ENCODE measurements at places on chromosomes 5 and 9.

GRCh38 chr9:7782400-7783120, 17.0 kb downstream of the DMAC1 start:
- no peak for DNase-seq

GRCh38 chr5:115543365-115544042, 1.1 kb downstream of the FEM1C start:
- no peak for DNase-seq

- no peak for DNase-seq
Observed at GRCh38 chr9:20023210-20023905, 234.5 kb upstream of the SLC24A2 start.

DNA sequence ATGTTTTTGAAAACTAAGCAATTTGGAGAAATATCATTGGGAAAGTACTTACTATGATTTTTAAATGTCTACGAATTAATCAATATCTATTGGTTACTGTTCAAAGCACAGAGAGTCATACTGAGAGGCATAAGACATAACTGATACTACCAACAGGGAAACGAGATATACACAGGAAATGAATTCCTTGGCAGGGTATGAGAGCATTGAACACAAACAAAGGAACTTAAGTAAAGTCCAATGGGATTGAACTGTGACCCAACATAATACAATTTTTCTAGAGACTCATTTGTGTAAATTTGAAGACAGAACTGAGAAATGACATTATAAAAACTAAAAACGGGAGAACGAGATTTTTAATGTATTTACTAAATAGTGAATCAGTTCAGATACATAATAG, 1.3 kb upstream of the ITGA1 start:
- DNase-seq = no peak

DNA sequence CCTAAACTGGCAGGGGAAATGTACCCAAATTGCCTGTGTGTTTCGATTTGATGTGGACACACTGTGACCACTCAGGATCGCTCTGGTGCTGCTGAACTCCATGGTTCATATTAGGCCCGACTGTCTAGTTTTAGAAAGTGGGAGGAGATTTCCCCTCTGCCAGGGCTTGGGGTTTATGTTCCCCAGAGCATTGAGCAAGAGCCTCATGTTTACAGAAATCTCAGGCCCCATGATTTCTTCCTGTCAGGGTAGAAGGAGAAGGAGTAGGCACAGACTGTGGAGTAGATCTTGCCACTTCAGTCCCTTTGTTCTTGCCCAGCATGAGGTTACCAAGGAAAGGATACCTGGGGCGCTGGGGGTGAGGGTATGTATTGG, 40.8 kb upstream of the GLRX start:
- no peak for DNase-seq

- no peak for DNase-seq
Observed at GRCh38 chr5:179889885-179890284, 17.8 kb downstream of the TBC1D9B start.

GRCh38 chr9:36598273-36598672, 25.6 kb downstream of the MELK start:
- no peak for DNase-seq

- DNase-seq = no peak
Observed at GRCh38 chr5:55278778-55279177, 28.7 kb downstream of the DHX29 start.

DNA sequence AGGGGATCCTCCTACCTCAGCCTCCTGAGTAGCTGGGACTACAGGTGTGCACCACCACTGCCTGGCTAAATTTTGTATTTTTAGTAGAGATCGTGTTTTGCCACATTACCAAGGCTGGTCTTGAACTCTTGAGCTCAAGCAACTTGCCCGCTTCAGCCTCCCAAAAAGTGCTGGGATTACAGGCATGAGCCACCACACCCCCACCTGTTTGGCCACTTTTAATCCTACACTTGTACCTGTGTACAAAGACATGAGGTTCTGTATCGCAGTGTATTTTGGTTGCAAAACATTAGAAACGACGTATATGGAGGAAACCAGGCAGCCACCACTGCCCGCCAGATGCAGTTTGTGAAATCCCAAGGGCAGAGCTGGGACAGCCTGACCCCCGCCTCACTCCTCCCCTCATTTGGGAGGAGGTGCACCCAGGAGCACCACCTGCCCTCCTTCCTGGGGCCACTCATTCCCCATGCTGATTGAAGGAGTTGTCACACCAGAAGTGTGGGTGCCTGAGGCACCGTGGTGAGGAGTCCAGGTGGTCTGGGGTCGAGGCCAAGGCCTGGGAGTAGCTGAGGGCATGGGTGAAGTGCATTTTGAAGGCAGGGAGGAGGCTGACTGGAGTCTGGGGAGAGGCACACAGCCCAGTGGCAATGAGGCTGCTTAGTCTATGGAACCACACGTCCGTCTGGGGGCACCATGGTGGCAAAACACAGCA, 39.3 kb upstream of the OLFM1 start:
- DNase-seq = no peak

DNA sequence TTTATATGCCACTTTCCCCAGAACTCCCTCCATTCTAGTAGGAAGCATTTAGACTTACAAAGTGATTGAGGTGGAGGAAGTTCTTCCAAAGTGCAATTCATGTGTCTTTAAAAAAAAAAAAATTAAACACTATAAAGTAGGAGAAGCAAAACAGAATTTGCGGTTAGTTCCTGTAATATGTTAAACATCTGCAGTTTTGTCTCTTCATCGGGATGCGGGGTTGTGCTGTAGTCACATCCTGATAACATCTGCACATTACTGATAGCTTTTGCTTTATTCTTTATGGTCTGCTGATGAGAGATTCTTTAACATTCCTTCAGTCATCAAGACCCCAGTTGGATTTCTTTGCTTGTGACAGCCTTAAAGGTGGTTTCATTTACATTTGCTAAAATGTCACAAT, 694.3 kb downstream of the NR2F1-AS1 start:
- DNase-seq = no peak

DNA sequence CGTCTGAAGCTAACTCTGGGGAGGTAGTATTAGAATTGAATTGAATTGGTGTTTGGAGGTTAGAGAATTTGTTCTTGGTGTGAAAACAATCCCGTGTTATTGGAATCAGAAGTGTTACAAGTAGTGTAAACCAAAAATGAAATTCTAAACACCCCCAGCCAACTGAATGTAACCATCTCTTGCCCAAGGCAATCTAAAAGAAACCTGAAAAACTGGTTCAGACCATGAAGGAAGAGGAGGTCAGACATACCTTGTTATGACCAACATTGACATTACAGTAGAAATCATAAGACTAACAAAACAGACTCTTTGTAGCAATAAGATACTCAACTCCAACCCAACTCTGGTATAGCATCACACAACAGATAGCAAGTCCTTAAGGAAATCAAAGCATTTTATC, 159.0 kb downstream of the TUSC1 start:
- DNase-seq = no peak

DNA sequence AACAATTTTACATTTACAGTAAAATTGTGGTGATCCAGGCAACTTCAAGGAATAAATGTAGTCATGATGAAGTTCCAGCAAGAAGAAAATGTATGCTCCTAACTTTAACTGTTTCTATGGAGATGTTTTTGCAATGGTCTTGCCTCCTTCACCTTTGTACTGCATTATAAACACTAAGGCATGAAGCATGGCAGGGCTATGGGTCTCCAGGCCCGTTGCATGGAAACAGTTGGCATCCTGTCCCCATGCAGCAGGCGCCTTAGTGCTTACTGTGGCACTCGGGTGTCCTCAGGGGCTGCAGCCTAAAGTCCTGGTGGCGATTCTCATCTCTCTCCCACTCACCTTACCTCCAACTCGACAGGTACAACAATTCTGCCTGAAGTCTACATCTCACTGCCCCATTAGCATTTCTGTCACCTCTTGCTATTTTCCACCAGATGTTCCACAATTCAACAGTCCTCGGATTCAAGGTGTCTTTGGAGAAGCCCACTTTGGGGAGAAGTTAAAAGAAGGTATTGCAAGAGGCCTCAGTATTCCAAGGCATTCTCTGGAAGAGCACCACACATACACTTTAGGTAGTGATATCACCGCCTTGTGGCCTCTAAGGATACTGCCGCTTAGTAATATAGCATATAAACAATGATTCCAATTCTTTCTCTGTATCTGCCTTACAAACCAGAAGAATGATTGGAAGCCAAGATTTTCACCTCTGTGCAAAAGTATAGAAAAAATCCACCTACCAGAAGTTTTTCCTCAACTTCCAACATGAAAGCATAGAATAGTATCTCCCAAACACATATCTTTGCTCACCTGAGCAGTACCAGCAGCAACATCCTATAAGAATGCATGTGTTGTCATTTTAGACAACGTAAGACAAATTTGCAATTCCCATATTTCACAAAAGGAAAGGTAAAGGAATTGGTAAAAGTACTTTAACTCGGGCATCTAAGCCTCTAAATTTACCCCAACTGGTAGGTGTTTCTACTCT, 5.1 kb downstream of the LIFR start:
- no peak for DNase-seq

DNA sequence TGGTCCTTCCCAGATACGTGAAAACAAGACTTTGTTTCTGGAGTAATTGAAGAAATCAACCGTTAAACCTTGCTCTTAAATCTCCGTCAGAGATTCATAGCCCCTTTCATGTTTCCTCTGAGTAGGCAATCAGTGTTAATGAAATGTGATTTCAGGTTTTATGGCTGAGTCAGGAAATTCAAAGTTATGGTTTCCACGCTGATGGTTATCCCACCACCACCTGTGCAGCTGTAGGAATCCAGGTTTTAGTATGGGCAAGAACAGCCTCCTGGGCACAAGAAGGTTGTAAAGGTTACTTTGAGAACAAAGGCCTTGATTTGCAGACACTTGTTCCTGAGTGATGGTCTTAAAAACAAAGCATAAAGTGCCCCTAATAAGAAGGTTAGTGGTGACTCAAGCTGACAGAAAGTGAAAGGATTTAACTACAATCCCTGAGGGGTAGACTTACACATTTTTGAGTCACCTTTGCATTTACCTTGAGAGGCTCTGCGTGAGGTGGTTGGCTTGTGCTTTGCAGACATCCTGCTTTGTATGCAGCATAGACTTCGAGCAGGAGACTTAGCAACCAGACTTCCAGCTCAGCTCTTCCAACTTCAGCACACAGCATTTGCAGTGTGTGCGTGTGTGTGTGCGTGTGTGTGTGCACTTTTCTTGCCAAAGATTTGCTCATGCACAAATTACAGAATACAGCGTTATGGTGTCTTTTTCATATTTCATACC, 159.6 kb downstream of the TLE4 start:
- DNase-seq = no peak

GRCh38 chr5:118007262-118007661, 981.1 kb downstream of the DTWD2 start:
- no peak for DNase-seq

GRCh38 chr9:136606687-136607333, 55.9 kb upstream of the EGFL7 start:
- DNase-seq = no peak

DNA sequence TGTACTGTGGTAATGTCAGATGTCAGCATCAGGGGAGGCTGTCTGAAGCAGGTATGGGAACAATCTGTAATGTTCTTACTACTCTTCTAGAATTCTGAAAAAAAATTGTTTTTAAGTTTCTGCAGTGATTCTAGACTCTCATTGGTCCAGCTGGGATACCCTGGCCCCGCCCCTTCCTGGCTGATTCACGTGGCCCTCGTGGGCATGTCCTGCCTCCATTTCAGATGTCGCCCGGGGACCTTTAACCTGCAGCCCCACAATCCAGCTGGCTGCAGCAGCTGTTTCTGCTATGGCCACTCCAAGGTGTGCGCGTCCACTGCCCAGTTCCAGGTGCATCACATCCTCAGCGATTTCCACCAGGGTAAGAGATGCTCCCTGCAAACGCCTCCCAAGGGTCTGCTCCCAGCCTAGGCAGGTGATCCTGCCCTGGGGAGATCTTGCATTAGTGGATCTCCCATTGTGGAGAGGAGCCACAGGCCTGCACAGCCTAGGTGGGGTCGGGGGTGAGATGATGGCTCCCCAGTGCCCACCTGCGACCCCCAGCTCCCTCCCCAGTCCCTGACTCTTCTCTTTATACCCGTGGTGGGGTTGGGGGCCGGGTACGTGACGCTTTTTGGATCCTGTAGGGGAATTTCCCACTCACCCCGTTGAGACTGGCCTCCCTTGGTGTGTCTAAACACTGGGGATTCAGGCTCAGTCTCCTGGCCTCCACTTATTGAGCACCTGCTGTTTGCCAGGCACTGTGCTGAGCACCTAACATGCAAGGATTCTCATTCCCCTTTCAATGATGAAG, 36.5 kb downstream of the LAMC3 start:
- no peak for DNase-seq

DNA sequence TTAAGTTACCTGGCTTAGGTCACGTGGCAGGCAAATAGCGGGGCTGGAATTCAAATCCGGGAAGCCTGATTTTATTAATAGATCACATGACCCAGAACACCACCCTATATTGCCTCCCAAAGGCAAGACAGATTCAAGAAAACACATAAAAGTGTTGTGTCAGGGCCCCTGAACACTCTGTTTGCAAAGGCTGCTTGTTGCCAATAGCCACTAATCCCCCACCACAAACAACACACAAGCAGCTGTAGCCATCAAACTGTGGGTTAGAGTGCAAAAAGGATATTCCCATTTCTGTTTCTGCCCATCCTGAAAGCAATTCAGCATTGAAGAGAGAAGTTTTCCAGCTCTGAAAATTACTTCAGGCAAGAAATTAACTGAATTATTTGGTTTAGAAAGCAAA, 358.9 kb upstream of the RFX3 start:
- DNase-seq = no peak

- DNase-seq = no peak
Observed at GRCh38 chr9:87381746-87382145, 115.9 kb upstream of the DAPK1 start.
